Thoracic aorta (tissue), 2 donors: ENCODE measurements at places on chromosomes 2 and 18. TPM values are rescaled to one million over a fixed set of nuclear protein-coding genes. Genes with fewer than 3 reads are reported as not detected.

DNA sequence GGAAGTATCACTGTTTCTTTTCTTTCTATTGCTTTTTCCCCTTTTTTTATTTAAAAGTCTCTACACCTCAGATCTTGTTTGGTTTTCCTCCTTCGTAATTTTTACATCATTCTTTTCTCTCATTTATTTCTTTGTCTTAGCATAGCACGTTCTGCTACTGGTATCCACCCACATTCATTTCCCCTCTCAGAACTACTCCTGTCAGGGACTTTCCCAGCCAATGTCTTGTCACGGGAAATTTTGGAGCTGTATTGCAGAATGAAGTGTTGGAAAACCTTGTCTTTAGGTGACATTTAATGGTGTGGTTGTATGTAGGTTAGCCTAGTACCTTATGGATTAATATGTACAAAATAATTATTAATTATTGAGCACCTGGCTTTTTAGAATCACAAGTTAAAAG is 34.0 kb downstream of the TTLL4 start:
- no peak for DNase-seq

DNA sequence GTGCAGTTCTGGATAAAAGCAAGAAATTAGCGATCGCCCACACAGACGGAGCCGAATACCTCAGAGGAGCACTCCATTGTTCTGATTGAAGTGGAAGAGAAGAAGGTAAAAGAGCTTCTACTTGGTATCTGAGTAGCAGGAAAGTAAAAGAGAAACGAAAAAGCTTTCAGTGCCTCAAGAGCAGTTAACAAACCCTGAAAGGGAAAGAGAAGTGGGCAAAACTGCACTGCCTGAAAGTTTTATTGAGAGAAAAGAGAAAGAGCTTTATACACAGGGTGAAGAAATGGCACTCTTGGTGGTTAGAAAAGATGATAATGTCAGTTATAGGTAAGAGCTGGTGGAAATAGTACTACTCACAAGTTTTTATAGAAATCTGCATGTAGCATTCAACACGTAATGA is 192.8 kb downstream of the CDCA7 start:
- DNase-seq: no peak

DNA sequence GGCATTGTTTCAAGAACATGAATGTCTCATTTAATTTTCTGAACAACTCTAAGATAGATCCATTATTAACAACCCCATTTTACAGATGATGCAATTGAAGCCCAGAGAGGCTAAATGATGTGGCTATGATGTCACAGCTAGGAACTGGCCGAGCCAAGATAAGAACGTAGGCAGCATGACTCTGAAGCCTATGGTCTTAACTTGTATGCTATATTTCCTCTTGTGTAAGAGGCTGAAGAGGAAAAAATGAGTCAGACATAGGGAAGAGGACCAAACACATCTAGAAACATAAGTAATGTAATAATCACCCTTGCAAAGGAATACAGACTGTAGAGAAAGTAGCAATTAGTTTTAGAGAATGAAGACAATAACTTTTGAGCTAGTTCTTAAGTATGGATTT is 416.8 kb downstream of the FIGN start:
- no peak for DNase-seq

DNA sequence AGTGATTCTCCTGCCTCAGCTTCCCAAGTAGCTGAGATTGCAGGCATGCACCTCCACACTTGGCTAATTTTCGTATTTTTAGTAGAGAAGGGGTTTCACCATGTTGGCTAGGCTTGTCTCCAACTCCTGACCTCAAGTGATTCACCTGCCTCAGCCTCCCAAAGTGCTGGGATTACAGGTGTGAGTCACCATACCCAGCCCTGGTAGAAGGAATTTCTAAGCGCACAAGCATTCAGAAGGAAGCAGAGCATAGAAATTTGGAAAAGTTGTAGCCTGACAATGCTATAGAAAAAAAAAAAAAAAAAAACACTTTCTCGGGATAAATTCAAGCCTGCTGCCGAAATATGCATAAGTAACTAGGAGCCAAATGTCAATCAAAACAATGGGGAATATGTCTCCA is 249.4 kb downstream of the GRB14 start:
- DNase-seq: no peak

The ANO7 gene
- 0.27 TPM for total RNA-seq

The NPAS2 gene
- total RNA-seq: 50.8 TPM

The MYL1 gene
- not detected for total RNA-seq
